Esophagus squamous epithelium (tissue), 5 donors: ENCODE measurements at places on chromosomes 1 and 21.

DNA sequence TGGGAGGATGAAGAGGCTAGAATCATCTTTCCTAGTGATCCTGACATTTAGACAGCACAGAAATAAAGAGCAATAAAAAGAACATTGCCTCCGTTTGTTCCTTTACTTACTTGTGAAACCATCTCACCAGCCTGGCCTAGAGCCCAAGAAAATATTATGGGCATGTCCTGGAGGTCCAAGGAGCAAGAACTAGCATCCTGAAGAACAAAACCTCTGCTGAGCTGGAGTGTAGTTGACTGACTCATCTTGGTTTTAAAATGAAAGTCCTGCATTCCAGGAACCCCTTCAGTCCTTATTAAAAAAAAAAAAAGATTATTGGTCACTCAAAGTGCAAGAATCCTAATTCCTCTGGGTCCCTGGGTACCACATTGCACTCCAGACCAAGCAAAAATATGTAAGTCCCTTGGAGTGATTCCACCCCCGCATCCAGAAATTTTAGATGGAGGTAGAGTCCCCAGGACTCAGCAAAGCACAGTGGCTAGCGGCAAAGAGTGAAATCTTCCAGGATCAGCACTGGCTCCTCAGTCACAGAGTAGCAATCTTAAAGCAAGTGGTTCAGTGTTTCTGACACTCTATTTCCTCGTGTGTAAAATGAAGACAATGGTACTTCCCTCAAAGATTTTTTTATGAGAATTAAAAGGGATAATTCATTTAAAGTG lies 7.0 kb downstream of the SMCP start:
- H3K36me3 ChIP-seq, result no peaks in the 10 kb centered on the region
- H3K27ac ChIP-seq, result no peak overlapping the region
- no peaks in the 10 kb centered on the region for H3K27me3 ChIP-seq
- no peak for DNase-seq
- no peaks in the 10 kb centered on the region for H3K4me1 ChIP-seq

DNA sequence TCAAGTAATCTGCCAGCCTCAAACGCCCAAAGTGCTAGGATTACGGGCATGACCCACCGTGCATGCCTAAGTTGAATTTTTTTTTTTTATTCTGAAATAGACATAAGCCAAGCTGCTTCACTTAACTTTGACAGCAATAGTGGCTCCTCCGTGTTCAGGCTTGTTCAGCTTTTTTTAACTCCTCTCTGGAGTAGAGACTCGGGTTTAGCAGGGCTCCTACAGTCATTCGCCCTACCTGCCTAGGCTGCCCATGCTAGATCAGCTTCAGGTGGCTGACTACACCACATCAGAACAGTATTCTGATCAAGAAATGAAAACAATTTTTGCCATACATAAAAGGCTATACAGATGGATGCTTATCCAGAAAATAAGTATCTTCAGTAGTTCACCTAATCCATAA lies 14.7 kb downstream of the ARID4B start:
- no peaks in the 10 kb centered on the region for H3K36me3 ChIP-seq
- peak overlapping the region; percentile 59 for H3K27ac ChIP-seq
- no peaks in the 10 kb centered on the region for H3K27me3 ChIP-seq
- no peak overlapping the region for H3K4me3 ChIP-seq
- H3K4me1 ChIP-seq, result peaks cover 28% of the 10 kb centered on the region
- no peak for DNase-seq

DNA sequence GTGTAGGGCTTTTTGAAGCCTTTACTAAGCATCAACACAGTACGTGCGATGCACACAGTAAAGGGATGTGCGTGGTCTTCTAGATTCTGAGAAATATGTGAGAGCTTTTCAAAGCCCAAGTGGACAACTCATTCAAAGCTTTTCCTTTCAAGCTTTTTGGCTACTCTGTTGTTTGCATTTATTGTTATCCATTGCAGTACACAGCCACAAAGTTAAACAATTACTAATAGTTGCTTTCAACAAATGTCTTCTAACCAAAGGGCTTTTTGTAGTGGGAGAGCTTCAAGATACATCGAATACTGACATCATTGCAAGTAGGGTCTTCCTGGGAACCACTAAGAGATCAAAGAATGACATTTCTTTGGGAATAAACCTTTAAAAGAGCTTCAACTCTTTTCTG lies 97.9 kb upstream of the ETV3 start:
- H3K27me3 ChIP-seq, result no peaks in the 10 kb centered on the region
- no peaks in the 10 kb centered on the region for H3K4me1 ChIP-seq
- DNase-seq, result no peak
- H3K27ac ChIP-seq, result no peak overlapping the region

DNA sequence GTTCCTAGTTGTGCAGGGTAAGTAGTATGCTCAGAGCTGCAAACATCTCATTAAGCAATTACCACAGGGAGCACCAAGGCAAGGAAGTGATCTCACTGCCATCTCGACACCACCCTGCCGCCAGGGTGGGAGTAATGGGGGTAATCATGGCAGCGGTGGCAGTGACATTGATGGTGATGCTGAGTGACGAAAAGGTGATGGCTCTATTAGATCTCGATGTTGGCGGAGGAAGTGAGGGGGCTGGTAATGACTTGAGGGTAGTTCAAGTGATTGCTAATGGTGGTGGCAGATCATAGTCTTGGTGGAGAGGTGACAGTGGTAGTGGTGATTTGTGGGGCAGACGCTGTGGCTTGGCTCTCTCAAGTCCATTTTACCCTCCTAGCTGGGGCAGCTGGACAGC lies 25.4 kb upstream of the TENT5B start:
- no peak overlapping the region for H3K27ac ChIP-seq
- no peak overlapping the region for H3K4me3 ChIP-seq
- H3K4me1 ChIP-seq, result peaks cover 10% of the 10 kb centered on the region
- H3K27me3 ChIP-seq, result no peaks in the 10 kb centered on the region
- DNase-seq, result no peak
- no peaks in the 10 kb centered on the region for H3K36me3 ChIP-seq

DNA sequence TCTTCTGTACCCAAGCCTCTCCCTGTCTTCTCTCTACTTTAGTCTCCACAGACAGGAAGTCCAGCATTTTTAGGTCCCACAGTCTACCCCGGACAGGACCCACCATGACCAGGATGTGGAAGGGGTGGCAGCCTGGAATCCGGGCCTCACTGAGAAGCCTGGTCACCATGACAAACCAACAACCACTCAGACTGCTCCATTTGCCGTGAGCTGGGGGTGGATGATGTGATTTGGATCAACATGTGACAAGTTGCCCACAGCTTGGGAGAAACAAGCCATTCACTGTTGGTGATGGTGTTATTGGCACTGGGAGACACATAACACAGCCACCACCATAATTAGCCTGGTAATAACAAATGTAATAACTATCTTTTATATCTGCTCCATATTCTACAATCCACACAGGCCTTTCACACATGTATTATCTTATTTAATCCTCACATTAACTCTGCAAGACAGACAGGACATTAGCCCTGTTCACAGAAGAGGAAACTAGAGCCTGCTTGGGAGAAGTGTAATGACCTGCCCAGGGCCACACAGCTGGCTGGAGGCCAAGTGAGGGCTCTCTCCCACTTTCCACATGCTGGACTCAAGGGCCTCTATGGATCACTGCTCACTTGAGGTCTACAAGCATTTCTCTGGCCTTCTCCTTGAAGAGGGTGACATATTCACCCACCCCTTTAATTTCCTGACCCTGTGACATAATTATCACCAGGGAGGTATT lies 22.9 kb downstream of the MEF2D start:
- H3K4me3 ChIP-seq, result no peak overlapping the region
- H3K4me1 ChIP-seq, result peaks cover 78% of the 10 kb centered on the region
- H3K36me3 ChIP-seq, result peaks cover 62% of the 10 kb centered on the region
- no peaks in the 10 kb centered on the region for H3K27me3 ChIP-seq

- H3K4me1 ChIP-seq, result peaks cover 45% of the 10 kb centered on the region
- no peaks in the 10 kb centered on the region for H3K27me3 ChIP-seq
- H3K4me3 ChIP-seq, result peak overlapping the region; percentile 91
- H3K36me3 ChIP-seq, result no peaks in the 10 kb centered on the region
- DNase-seq, result no peak
These were observed 689 bp upstream of the ZNF644 start for GRCh38 chr1:91022518-91022929.

DNA sequence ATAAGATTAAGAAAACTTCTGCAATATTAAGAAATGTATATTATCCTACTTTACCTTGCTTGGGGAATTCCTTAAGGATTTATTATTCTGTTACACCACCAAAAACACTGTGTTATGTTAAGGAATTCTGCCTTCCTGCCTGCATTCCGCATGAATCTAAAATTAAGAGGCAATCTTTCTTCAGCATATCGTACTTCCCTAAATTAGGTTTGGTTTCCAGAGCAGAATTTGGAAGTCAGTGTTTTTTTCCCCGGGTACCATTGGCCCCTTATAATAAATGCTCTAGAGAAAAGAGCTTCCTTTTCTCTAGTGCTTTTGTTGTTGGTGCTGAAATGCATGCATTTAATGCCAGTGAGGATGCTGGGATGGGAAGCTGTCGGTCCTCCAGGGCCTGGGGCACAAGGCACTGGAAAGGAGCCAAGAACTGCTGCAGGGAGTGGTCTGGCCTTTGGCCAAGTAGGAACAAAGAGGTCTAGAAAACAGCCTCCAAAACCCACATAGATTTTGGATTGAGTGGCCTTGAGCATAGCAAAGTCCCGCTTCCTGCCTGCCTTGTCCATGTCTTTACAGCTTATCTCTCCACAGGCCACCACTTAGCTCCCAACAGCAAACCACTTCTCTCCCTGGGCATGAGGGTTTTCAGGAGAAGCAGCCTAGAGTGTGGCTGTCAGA lies 69.9 kb downstream of the RRAGC start:
- no peaks in the 10 kb centered on the region for H3K4me1 ChIP-seq
- no peak overlapping the region for H3K4me3 ChIP-seq
- DNase-seq, result no peak
- H3K27me3 ChIP-seq, result no peaks in the 10 kb centered on the region
- no peaks in the 10 kb centered on the region for H3K36me3 ChIP-seq

GRCh38 chr1:110443451-110443850 lies 7.5 kb upstream of the PROK1 start:
- H3K27ac ChIP-seq, result no peak overlapping the region
- no peak for DNase-seq
- peaks cover under 1% of the 10 kb centered on the region for H3K27me3 ChIP-seq

GRCh38 chr1:37647281-37647680 lies 12.6 kb upstream of the RSPO1 start:
- H3K27ac ChIP-seq, result no peak overlapping the region
- H3K4me3 ChIP-seq, result no peak overlapping the region

DNA sequence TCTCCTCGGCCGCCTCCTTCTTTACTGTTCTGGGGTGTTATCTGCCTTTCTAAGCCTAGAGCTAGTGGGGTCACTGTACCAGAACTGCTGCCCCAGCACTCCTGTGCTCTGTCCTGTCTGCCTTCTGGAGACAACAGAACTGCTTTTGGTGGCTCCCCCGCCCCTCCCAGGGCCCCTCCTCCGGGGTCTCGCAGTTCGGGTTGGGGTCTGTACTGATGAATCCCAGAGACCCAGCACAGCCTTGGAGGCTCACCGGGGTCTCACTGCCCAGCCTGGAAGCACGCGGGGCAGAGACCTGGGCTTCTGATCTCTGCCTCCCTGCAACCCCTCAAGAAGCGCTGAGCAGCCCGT lies 3.2 kb upstream of the PLEKHA6 start:
- H3K27ac ChIP-seq, result peak overlapping the region; percentile 59
- H3K4me3 ChIP-seq, result peak overlapping the region; percentile 46
- H3K36me3 ChIP-seq, result no peaks in the 10 kb centered on the region
- H3K4me1 ChIP-seq, result peaks cover 21% of the 10 kb centered on the region
- DNase-seq, result no peak

DNA sequence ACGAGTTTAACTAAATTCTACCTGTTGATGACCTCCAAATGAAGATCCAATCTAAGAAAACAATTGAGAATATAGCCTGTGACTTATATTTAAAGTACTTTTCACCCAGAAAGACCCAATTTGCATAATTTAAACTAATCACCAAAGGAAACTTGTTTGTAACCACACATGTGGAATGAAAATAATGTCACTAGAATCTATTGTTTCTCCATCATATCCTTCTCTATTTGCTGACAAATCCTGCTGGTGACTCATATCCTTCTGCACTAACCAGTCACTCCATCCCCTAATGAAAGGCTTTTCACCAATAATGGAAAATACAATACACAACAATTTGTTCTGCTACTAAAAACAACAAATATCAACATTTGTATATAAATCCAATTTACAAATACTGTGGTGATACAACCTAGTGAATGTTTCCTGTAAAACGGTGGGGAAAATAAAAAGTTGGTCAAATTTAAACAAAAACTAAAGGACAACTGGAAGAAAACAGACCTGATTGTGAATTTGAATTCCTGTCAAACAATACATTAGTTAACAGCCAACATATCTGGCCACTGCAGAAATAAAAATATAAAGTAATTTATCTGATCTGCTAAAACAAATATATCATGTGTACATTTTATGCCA lies 6.5 kb downstream of the PTP4A2 start:
- peaks cover 99% of the 10 kb centered on the region for H3K4me1 ChIP-seq
- no peak for DNase-seq
- H3K27ac ChIP-seq, result peak overlapping the region; percentile 96
- no peaks in the 10 kb centered on the region for H3K27me3 ChIP-seq

- H3K27ac ChIP-seq, result peak overlapping the region; percentile 75
- H3K4me1 ChIP-seq, result peaks cover 41% of the 10 kb centered on the region
- DNase-seq, result no peak
- H3K36me3 ChIP-seq, result peaks cover 9% of the 10 kb centered on the region
These were observed 15.2 kb downstream of the H6PD start for GRCh38 chr1:9249534-9250410.

GRCh38 chr1:201562659-201563405 lies 23.9 kb downstream of the NAV1 start:
- no peaks in the 10 kb centered on the region for H3K27me3 ChIP-seq
- peaks cover 13% of the 10 kb centered on the region for H3K4me1 ChIP-seq

GRCh38 chr1:27141266-27142003 lies 13.5 kb downstream of the SLC9A1 start:
- no peak for DNase-seq
- H3K27me3 ChIP-seq, result no peaks in the 10 kb centered on the region
- H3K27ac ChIP-seq, result no peak overlapping the region
- no peak overlapping the region for H3K4me3 ChIP-seq
